ENCODE measurements at places on chromosomes 13 and 19.

GRCh38 chr13:59492030-59492636 is 671.6 kb downstream of the DIAPH3 start:
- no peak for DNase-seq

DNA sequence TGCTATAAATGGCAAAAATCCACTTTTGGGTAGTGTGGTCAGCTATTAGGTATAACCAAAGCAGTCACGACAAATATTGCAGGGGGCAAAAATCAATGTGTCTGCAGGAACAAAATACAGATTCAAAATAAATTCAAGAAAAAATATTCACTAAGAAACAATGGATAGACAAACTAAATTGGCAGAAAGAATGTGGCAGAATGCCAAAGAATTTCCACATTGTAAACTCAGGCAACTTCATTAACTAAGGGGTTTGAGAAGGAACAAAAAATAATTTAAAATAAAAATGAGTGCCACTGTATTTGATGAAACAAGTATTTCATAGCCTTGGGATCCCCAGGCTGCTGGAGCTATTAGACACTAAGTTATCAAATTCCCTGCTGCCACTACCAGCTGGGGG is 193.1 kb downstream of the VWA8 start:
- DNase-seq = no peak

- DNase-seq = peak; percentile 84
Measured at GRCh38 chr19:42313096-42313839, at the start of gene TMEM145. TSS of gene TMEM145 (plus strand) at chr19:42313309. CDS start at chr19:42313377, 68 bp downstream.

- DNase-seq = no peak
Measured at GRCh38 chr13:37273836-37274235, 168.4 kb upstream of the CSNK1A1L start.

- no peak for DNase-seq
Measured at GRCh38 chr19:2747349-2747748, 7.5 kb upstream of the SLC39A3 start.

- no peak for DNase-seq
Measured at GRCh38 chr19:11337080-11337479, 2.4 kb downstream of the RAB3D start.

GRCh38 chr19:15897026-15897737 is 692 bp downstream of the CYP4F2 start:
- DNase-seq = no peak

- peak; percentile 86 for DNase-seq
Measured at GRCh38 chr19:38736413-38737280, 7.6 kb downstream of the CAPN12 start.

- no peak for DNase-seq
Measured at GRCh38 chr19:23901360-23901759, 13.3 kb upstream of the ZNF726 start.

DNA sequence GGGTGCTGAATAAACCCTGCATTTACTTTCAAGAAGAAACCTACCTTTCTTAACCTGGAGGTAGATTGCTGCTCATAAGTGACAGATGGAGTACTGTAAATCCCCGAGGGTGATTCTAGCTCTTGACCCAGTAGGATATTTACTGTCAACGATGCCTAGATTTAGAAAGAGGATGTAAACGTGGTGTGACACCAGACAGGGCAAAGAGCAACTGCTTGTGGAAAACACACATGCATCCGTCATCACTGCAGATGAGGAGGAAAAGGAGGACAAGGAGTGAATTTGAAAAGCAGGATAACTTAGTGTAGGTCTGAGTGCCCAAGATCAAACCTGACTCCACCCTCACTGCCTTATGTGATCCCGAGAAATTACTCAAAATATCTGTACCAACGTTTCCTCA is 9.8 kb upstream of the CLN5 start:
- peak; percentile 69 for DNase-seq

DNA sequence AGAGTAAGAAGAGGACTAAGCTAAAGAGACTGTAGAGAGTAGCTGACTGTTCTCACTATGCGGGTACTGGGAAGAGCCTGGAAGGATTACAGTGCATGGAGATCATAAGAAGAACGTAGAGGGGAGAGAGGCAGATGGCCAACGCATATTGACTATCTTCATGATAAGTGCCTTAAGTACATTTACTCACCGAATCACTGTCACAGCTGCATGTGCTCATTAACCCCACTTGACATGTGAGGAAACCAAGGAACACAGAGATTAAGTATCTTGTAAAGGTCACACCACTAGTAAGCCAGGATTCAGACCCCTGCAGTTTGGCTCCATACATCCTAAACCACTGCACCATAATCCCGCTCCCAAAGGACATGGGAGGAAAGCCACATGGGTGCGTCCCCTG is 34.1 kb downstream of the SMAD9 start:
- peak; percentile 100 for DNase-seq

DNA sequence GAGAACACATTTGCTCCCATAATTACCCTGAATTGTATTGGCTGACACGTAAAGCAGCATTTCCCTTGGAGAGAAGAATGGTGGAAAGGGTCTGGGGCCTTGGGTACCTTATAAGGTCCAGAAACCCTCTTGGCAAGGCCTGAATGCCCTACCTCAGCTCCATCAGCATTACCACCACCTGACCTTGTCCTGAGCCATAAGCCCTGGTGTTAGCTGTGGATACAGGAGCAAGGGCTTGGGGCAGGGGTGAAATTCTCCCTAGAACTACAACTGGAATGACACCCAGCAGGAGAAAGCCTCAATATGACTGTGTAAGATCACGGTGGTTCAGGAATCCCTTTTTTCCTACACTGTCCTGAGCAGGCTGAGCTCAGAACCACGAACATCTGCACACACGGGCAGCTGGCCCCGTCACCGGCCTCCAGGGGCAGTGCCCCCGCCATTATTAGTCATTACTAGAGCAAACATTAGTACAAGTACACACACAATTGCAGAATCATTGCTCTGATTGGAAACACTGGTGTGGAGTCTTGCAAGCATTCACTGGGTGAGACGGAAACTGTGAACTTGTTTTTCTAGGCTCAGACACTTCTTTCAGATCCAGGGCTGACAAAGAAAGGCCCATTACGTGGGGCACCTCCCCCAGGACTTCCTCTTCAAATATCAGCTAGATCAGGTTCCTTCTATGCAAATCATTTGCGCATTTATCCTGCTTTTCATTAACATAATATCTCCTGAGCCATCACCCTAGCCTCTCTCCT is 26.8 kb upstream of the MTIF3 start:
- no peak for DNase-seq

DNA sequence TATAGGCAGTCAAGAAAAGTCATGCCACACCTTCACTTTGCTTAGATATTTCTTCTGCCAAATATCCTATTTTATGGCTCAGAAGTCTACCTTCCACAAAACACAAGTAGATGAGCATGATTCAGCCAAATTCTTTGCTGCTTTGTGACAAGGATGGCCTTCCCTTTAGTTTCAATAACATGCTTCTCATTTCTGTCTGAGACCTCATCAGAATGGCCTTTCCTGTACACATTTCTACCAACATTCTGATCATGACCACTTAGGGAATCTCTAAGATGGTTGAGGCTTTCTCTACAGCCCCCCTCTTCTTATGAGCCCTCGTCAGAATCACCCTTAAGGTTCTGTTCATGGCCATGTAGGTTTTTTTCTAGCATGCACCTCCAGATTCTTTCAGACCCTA is 96.2 kb downstream of the COL4A2 start:
- DNase-seq = no peak

- no peak for DNase-seq
Measured at GRCh38 chr19:29879655-29879974, 62.4 kb upstream of the URI1 start.

Measured in NCI-H82 (cell line).